ENCODE measurements at places on chromosomes 13 and 19. TPM values are rescaled to one million over a fixed set of nuclear protein-coding genes. Genes with fewer than 3 reads are reported as not detected.

Gene SLC7A9
- 0.06 TPM for polyA plus RNA-seq

Gene CDX2
- not detected for polyA plus RNA-seq

Gene NR2C2AP
- 23.9 TPM for polyA plus RNA-seq

Gene MAB21L1
- polyA plus RNA-seq, result not detected

Gene PALM3
- 2.5 TPM for polyA plus RNA-seq

Gene OBI1
- 2.7 TPM for polyA plus RNA-seq

Gene CA11
- 13.0 TPM for polyA plus RNA-seq

Gene FLT1
- 4.7 TPM for polyA plus RNA-seq

Gene MIA
- 4.6 TPM for polyA plus RNA-seq

Gene IL17D
- polyA plus RNA-seq, result 0.94 TPM

Gene ZNF534
- 0.06 TPM for polyA plus RNA-seq

Gene PGLYRP1
- polyA plus RNA-seq, result 21.7 TPM

Gene NCAN
- polyA plus RNA-seq, result not detected

Gene COG3
- 18.6 TPM for polyA plus RNA-seq

Gene APOC4
- not detected for polyA plus RNA-seq

Gene ZFP82
- polyA plus RNA-seq, result 2.1 TPM

Gene ARHGAP33
- 8.2 TPM for polyA plus RNA-seq

Gene ZNF284
- 0.62 TPM for polyA plus RNA-seq

Gene POU4F1
- polyA plus RNA-seq, result not detected

Gene RELB
- polyA plus RNA-seq, result 65.9 TPM

Gene TUBA3C
- not detected for polyA plus RNA-seq

Gene NXNL1
- not detected for polyA plus RNA-seq

Gene STARD13
- 9.8 TPM for polyA plus RNA-seq

Gene HIPK4
- polyA plus RNA-seq, result 0.22 TPM

Gene RNF113B
- polyA plus RNA-seq, result not detected

Gene PCDH9
- polyA plus RNA-seq, result 0.68 TPM

Gene FUT1
- 8.6 TPM for polyA plus RNA-seq
